Hematopoietic multipotent progenitor cell treated with erythropoietin and hydrocortisone succinate and interleukin-3 and kit ligand, for 6 days (in vitro differentiated cells): ENCODE measurements at places on chromosomes 16 and 17.

- no peak for DNase-seq
These were observed 67.8 kb upstream of the NLK start for GRCh38 chr17:27974531-27975145.

- DNase-seq, result no peak
These were observed 11.6 kb downstream of the MYO1C start for GRCh38 chr17:1480747-1481465.

DNA sequence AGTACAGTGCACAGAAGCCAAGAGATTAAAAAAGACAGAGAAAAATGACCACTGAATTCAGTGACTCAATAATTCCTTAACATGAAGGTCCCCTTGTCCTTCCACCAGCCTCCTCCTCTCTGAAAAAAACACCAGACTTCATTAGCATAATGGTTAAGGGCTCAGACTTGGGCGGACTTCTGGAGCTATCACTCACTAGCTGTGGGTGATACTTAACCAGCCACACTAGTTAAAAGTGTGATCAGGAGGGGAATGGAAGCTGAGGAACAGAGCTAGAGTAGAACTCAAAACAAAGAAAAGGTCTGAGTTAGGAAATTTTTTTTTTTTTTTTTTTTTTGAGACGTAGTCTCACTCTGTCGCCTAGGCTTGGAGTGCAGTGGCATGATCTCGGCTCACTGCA, 23.2 kb downstream of the ZNF652 start:
- DNase-seq, result peak; percentile 57

GRCh38 chr16:31427441-31428278, 500 bp downstream of the COX6A2 start:
- DNase-seq, result peak; percentile 41

GRCh38 chr17:41647038-41647813, 22.9 kb upstream of the KRT17 start:
- no peak for DNase-seq

- DNase-seq, result no peak
These were observed 2.7 kb downstream of the NAT9 start for GRCh38 chr17:74773414-74773813.

DNA sequence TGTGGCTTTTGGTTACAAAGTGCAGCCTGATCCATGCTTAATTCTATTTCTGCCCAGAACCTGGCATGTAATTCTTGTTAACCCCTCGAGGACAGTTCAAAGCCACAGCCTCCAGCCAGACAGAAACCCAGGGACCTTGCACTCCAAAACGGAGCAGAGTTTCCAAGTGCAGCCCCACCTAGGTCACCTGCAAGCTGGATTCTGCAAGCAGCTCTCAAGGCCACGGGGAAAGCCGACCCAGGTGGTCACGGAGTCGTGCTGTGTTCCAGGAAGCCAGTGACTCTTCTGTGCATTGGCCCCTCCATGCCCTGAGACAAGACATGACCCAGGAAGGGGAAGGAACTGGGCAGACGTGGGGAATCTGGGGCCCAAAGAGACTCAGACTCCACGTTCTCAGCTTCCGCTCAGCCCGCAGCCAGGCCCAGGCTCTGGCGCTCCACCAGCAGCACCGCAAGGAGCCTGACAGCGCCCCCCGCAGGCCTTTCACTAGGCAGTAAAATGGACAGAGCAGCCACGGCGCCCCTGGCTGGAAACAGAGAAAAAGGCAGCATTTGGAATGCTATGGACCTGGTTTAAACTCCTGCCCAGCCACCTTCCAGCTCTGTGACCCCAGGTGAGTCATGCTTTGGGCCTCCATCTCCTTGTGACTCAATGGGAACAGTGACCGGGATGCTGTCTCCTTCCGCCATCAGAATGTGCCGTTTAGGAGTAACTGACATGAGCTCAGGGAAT, 27.3 kb upstream of the GSG1L start:
- DNase-seq, result peak; percentile 19

DNA sequence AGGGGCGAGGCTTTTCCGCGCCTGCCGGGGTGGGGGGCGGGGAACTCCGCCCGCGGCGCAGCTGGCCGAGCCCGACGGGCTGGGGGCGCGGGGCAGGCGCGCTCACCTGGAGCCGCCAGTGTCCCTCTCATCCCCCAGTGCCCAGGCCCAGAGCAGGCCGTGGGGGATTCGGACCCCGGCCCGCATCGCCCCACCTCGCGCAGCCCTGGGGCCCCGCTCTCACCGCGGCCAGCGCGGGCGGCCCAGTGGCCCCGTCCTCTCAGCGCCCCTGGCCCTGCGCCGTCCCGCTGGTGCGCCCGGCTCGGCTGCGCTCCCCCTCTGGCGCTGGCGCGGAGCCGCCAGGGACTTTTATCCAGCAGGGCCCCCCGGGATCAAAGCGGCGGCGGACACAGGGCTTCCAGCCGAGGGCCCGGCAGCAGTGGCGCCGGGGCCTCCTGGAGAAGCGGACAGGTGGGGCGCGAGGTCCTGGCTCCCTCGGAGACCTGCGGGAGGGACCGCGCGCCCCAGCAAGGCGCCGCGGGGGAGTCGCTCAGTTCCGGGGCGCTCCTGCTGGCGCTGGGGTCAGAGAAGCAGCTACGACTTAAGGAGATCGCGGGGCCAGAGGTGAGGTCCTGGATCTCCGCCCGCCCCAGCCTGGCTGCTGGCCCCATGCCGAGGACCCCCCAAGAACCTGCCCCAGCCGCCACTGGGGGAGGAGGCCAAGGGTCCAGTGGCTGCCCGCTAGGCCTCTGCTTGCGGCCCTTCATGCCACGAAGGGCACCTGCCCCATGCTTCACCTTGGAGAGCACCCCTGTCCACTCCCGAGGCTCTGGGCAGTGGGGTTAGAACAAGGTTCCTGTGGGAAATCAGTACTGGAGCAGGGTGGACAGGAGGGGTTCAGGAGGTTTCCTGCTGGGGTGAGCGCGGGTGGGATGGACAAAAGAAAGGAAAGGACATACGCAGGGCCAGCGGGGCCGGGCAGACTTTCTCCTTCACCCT, 823 bp upstream of the NOTUM start:
- DNase-seq, result no peak

GRCh38 chr17:59627770-59628171, 8.1 kb downstream of the CLTC start:
- DNase-seq, result no peak

GRCh38 chr16:49442805-49443204, 69.2 kb downstream of the C16orf78 start:
- DNase-seq, result no peak

- no peak for DNase-seq
These were observed 1.3 kb upstream of the ST3GAL2 start for GRCh38 chr16:70440009-70440692.

DNA sequence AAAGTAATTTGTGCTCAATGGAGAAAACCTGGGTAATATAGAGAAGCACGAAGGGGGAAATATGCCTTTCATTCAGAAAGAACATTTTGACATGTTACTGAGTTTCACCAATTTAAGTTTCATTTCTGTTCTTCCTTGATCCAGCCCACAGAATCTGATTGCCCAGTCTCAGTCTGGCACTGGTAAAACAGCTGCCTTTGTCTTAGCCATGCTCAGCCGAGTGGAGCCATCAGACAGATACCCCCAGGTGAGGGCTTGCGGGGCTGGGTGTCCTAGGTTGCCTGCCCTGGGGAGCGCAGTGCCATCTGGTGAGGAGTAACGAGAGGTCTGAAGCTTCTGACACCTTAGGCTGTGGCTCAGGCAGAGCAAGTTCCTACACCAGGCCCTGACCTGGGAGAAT, 17.7 kb downstream of the DDX19A start:
- DNase-seq, result no peak

DNA sequence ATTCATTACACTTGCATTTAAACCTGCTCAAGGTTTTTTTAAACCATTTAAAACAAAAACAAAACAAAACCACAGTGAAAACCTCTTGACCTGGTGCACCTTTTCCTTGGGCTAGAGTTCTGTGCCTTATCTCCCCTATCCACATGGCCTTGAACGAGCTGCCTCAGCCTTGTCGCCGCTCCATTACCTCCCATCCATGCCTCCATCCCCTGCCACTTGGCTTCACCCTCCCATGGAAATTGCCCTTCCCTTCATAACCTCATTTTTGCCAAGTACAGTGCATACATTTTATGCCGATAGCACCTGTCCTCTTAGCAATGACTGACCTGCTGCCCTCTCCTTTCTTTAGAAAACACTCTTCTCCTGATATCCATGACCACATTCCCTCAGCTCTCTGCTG, 188.6 kb upstream of the ASIC2 start:
- DNase-seq, result no peak
